T-helper 2 cell (primary cell): ENCODE measurements at places on chromosomes 1 and 21.

DNA sequence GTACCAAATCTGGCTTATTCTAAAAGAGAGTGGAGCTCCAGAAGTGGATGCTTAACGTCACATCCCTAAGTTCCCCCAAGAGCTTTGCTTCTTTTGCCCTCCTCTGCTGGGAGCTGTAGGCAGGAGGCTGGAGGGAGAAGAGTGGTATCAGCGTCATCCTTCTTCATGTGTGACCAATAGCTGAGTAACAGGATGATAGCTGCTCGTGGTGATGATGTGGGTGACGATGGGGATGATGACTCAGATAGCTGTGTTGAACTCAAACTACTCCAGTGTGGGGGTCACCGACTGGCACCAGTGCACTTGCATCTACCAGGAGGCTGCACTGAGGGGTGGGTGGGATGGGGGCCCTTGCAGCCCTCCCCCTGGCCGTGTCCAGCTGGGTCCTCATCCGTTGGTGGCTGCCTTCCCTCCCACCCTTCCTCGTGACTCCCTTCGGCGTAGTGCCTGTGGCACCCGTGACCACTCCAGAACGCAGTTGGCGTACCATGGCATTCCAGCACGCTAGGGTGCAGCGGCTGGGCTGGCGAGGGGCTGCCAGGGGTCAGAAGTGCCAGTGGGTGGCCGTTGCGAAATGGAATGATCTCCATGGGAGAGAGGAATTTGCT is 1.1 kb downstream of the IGFN1 start:
- peak; percentile 9 for DNase-seq

DNA sequence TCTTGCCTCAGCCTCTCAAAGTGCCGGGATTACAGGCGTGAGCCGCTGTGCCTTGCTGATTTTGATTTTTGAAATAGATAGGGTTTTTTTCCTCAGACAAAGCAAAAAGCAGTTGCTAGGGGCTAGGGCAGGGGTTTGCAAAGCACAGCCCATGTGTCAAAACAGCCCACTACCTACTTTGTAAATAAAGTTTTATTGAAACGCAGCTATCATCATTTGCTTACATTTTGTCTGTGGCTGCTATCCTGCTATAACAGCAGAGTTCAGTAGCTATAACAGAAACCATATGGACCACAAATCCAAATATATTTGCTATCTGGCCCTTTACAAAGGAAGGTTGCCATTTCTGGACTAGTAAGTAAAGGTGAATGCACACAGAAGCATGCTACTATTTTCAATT is 44.8 kb downstream of the NUF2 start:
- DNase-seq, result no peak

- DNase-seq, result no peak
Measured at GRCh38 chr1:30807318-30808066, 49.9 kb upstream of the LAPTM5 start.

DNA sequence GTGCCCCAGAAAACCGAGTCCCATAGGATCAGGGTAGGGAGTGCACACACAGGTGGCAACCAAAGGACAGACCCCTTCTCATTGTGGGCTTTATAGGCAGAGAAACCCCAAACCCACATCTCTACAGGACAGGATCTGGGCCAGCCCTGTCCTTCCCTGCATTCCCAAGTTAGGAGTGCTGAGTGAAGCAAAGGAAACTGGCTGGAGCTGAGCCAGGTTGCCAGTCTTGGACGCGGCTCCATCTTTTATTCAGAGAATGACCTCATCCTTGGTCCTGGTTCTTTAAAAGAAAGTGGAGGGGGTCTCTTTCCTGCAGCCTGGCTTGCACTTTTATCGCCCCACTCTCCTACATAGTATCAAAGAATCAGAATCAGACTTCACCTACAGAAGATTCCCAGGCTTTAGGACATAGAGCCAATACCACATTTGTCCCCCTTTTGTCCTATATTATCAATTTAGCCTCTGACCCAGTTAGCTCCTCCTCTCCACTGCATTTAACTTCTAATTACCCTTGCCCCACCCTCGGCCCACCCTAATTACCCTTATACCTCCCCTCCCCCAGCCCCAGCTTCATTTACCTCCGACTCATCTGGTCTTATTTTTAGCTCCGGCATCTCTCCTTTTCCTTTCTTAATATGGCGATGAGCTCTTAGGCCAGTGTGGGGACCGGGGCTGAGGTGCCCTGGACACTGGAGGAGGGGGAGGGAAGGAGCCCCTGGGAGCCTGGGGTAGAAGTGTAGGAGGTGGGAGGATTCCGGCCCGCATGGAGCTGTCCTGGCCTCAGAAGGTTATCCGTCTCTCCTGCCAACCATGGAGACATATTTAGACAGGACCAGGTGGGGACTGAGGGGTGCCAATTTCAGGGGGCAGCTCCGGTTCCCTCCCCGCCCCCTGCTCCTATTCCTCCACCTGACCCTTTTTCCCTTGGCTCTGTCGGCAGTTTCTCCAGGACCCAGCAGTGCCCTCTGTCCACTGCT is at the start of gene CASQ1:
CASQ1 (plus strand) TSS at position 927 of the 977 bp plus-strand sequence. CDS start 177 bp downstream, outside the sequence.
- no peak for DNase-seq

DNA sequence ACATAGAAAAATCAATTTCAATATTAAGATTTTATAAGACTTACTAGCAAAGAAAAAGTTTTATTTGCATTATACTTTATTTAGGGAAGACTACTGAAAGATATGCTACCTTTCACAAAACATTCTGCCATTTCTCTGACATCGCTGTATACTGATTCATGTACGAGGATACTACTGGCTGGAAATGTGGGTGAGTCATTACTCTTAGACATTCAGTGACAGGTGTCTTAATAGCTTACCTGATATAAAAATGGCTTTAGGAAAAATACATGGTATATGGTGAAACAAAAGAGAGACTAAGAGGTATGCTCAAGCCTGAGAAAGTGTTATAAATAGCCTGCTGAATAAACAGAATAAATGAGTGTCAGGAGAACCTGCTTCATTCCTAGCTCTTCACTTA is 73.0 kb upstream of the EXO1 start:
- DNase-seq, result no peak

DNA sequence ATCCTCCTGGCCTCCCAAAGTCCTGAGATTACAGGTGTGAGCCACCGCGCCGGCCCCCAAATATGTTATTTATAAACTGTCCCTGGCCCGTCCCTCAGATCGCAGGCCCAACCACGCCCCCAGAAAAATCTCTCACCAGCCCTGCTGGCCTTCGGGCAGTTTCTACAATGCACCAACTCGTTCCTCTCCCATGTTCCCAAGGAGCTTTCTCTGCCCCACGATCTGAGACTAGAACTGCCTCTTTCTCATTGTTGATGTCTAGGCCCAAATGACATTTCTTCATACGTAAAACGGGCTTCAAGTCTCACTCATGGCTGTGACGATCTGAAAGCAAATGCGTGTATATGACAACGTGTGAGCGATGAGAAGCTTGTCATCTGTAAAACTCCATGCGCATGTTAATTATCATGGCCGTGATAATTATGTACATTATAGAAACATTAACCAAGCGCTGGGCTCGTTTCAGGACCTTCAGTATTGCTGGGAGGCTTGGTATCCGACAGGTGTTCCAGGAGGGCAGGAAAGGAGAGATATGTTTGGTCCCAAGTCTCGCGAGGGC is 748 bp upstream of the NIPAL3 start:
- DNase-seq, result no peak

- DNase-seq, result no peak
Measured at GRCh38 chr1:58356402-58356801, 190.1 kb downstream of the OMA1 start.

DNA sequence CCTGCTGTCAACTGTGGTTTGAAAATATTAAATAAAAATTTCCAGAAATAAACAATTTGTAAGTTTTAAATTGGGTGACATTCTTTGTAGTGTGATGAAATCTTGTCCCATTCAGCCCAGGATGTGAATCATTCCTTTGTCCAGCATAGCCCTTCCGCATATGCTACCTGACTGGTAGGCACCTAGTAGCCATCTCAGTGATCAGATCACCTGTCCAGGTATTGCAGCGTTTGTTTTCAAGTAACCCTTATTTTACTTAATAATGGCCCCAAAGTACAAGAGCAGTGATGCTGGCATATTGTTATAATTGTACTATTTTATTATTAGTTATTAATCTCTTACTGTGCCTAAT is 351.6 kb upstream of the B3GALT2 start:
- DNase-seq, result no peak
